Fibroblast of pulmonary artery (primary cell): ENCODE measurements at places on chromosomes 13 and 19.

DNA sequence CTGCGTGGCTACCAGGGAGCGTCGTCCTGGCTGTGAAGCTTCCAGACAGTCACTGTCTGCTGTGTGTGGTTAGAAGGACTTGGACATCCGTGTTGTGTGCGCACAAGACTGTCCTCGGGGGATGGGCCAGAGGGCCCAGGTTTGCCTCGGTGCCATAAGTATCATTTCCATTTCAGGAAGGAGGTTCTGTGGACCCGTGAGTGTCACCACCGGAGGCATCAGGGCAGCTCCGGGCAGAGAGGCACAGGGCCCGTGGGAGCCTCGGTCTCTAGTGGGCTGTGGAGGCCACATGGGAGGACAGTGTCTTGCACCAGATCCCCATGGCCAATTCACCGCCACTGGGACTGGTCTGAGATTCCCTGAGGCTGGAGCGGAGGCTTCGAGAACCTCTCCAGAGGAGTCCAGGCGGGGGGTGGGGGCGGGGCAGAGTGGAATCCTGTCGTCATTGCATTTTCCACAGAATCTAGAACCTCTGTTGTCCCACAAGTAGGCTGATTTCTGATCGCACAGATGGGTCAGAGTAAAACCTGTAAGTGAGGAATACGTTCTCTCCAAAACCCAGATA lies 6.0 kb downstream of the ZNF57 start:
- no peak for DNase-seq

GRCh38 chr19:51821921-51822320 lies 27.0 kb downstream of the FPR3 start:
- peak; percentile 14 for DNase-seq

GRCh38 chr19:40150170-40150569 lies 41.1 kb upstream of the MAP3K10 start:
- peak; percentile 65 for DNase-seq

- DNase-seq, result peak; percentile 31
These were observed 61.3 kb downstream of the CELF5 start for GRCh38 chr19:3285647-3286176.

GRCh38 chr13:95921485-95921884 lies 131.7 kb downstream of the UGGT2 start:
- DNase-seq, result no peak

- no peak for DNase-seq
These were observed 1.5 kb upstream of the SPART start for GRCh38 chr13:36347531-36348210.

- no peak for DNase-seq
These were observed 44.3 kb downstream of the MCF2L start for GRCh38 chr13:113013303-113013702.

DNA sequence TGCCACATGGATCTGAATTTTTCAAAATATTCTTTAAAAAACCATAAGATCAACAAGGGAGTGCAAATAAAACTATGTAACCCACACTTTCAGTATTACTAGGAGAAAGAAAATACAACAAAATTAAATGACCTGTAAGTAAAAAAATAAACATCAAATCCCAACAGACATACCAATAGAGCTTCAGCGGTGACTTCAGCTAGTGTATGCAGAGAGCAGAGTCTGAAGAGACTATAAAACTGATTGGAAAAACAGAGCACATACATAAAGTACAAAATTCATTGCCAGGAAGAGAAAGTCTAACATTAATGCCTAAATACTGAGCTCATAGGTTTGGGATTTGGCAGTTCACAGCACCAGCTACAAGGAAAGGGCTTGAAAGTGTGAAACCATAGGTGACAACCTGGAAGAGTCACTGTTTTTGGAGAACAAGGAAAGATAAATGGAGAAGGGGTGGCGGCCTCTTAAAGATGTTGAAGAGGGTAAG lies 291.1 kb downstream of the LMO7 start:
- no peak for DNase-seq

DNA sequence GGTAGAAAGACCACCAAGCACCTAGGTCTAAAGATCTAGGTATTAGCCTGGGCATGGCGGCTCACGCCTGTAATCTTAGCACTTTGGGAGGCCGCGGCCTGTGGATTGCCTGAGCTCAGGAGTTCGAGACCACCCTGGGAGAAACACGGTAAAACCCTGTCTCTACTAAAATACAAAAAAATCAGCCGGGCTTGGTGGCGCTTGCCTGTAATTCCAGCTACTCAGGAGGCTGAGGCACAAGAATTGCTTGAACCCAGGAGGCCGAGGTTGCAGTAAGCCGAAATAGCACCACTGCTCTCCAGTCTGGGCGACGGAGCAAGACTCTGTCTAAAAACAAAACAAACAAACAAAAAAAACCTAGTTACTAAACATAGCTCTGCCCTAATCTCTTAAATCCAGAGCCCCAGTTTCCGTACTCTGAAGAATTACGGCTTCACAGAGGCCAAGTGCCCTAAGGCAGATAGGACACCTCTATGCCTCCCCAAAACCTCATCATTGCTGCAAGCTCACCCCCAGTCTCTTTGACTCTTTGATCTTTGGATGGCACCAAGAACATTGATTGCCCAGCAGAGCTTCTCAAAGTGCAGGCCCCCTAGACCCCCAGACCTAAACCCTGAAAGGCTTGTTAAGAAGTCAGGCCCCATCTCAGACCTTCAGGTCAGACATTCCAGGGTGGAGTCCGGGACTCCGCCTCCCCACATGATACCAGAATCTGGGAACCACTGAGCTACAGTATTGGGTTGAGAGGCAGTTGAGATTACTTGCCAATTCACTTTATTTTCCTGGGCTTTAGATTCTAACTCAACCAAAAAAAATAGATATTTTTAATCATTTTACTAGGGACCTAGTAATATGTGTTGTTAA lies 2.8 kb downstream of the COL4A2 start:
- no peak for DNase-seq

- no peak for DNase-seq
These were observed 85.9 kb downstream of the SACS start for GRCh38 chr13:23347601-23348000.

DNA sequence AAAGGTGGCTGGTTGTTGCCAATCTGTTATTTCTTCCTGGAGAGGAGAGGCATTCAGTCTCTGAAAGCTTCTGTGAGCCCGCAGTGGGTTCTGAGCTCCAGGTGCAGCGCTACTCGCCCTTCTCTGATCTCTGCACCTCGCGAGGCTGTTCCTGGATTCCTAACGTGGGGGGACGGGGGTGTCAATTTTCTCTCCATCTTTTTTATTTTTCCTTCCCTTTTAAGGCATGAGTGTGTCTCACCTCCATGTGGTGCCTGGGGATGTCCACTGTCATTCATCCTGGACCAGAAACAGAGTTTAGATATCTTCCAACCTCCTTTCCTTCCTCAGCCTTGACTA lies 626 bp downstream of the ZNF233 start:
- no peak for DNase-seq
